Activated T-cell treated with anti-CD3 and anti-CD28 coated beads for 4 hours (primary cell): ENCODE measurements at places on chromosomes 2 and 18.

- DNase-seq = no peak
These were observed 124.4 kb downstream of the INHBB start for GRCh38 chr2:120470041-120470965.

DNA sequence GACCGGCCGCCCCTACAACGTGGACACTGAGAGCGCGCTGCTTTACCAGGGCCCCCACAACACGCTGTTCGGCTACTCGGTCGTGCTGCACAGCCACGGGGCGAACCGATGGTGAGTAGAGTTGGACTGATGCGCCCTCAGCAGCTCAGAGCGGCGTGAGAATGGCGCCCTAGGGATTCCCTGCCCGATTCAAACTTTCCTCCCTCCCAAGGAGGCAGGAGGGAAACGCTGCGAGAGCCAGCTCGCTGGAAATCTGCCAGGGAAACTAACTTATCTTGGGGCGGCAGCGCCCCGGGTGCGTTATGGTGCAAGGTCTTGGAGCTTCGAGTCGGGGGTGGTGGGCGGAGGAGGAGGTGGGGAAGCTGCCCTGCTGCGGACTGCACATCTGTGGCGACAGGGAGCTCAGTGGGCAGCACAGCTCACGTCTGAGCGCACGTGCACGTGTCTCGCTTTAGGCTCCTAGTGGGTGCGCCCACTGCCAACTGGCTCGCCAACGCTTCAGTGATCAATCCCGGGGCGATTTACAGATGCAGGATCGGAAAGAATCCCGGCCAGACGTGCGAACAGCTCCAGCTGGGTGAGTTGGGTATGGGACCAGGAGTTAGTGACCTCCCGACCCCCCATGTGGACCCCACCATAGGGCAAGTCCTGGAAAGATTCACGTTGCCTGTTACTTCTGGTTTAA, 697 bp downstream of the ITGA4 start:
- peak; percentile 29 for DNase-seq

- DNase-seq = no peak
These were observed 29.5 kb downstream of the INPP4A start for GRCh38 chr2:98473995-98474780.

GRCh38 chr2:158966312-158966711, 2.1 kb upstream of the TANC1 start:
- no peak for DNase-seq

DNA sequence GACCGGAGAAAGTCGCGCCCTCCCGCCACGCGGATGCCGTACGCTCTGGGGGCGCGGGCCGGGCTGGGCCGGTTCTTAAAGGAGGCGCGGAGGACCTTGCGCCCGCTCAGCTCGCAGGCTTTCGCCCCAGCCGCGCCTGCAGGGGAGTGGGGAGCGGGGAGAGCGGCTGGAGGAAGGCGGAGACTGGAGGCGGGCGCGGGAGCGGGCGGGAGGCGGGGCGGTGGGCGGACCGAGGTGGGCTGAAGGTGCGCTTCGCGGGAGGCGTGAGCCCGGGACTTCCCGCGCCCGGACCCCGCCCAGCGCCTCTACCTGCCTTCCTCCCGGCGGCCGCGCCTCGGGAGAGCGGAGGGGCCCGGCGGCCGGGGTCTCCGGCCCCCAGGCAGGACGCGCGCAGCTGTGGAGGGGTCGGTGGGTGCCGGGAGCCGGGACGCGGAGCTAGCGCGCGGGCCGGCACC, at the start of gene ADRA2B:
TSS of gene ADRA2B (minus strand) at position 148 of the 455 bp plus-strand sequence. CDS start 422 bp downstream, outside the sequence.
- DNase-seq = peak; percentile 81

DNA sequence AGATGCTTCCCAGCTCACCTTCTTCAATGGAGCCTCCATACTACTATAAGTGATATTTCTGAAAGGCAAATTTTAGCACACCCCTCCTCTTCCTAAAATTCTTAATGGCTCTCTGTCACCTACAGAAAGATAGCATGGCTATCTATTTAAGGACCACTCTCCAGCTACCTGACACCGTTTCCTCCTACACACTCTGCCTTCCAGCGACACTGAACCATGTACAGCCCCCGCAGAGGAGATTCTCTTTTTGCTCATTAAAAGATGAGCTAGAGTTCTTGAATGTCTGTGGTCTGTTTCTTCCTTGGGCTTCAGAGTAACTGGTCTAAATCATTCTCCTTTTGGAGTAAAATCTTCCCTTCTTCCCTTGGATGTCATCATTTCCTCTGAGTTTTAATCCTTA, 38.4 kb upstream of the GAREM1 start:
- no peak for DNase-seq

GRCh38 chr2:105803773-105804172, 59.1 kb downstream of the NCK2 start:
- no peak for DNase-seq

- peak; percentile 74 for DNase-seq
These were observed 8.9 kb downstream of the TEX44 start for GRCh38 chr2:231601356-231602229.

DNA sequence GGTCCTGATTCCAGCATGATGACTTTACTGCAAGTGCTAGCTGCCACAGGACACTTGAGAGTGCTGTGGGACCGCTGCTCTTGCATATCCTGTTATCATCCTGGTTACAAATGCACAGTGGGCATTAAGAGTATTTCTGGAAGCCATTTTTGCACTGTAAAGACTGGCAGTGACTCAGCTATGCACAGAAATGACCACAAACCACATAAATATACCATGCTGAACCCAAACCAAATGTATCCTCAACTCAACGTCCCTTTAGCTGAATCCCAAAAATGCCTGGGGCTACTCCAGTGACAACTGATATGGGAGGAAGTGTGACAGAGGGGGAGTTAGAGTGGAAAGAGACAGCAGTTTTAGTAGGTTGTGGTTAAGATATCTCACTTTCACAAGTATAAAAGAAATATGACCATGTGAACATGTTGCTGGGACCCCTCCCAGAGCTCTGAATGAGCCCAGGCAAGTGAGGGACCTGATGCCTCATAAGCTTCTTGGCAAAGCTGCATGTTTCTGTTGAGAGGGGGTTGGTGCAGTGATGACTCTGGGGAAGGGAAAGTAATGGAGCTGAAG, 37.3 kb downstream of the RHBDD1 start:
- no peak for DNase-seq

GRCh38 chr18:40004246-40004645, 1950.8 kb upstream of the PIK3C3 start:
- DNase-seq = no peak

DNA sequence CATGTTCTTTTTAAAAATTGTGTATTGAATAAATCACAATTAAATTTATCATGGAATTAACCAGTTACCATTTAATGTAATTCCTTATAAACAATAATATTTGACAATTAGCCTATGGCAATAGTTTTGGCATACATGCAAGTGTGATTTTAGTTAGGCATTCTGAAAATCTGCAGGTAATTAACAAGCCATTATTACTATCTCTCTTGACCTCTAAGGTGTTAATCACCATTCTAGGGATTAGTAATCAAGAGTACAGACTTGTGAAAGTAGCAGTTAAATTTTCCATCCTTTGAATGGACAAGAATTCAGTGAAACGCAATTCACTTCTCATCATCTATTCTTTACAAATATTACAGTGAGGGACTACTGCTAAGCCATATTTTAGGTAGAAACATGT, 127.7 kb upstream of the CHST9 start:
- DNase-seq = no peak

DNA sequence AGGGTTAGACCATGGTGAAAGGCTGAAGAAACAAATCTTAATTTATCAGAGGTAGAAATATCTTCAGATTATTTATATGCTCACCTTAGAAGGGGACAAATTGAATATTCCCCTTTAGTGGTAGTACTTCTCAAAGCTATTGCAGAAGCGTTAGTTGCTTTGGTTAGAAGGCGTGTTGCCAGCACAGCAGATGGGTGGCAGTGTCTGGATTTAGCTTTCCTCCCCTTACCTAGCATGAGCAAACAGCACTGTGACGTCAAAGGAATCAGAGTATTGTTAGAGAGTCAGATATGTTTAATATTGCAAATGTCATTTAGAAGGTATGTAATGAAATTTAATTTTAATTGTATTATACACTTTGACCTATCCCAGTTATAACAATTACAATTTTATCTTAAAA, 27.2 kb upstream of the GALR1 start:
- no peak for DNase-seq

DNA sequence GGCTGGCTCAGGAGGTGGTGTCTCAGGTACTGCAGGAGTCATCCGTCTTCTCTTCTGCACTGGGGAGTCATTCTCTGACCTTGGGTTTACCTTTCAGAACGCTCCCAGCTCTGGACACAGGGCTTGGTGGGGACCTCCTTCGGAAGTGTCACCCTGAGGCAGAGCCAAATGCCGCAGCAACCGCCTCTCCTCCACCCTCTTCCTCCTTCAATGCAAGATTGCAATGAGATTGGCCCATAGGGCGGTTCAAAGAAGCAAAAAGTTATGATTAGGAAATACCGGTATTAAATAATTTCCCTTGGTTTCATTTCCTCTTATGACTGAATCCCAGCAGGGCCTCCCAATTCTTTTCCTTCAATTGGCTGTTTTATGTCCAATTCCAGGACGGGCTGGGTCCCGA, 178.8 kb downstream of the ACKR3 start:
- DNase-seq = no peak

GRCh38 chr2:96318723-96319122, 6.4 kb upstream of the ITPRIPL1 start:
- DNase-seq = no peak

DNA sequence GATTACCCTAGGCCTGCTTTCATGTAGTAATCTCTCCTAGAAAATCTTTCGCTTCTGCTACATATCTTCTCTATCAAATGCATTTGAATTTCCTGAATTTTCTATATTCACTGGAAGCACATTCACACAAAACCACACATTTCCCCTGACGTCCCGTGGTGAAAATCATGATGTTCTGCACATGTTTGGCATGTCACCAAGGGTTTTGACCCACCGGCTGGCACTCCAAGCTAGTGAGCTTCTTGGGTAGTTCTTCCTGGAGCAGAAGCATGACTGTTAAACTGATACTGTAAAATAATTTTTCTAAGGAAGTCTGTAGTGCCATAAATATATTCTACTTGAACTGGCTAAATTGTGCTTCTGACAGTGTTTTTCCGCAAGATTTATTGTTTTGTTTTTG, 510.1 kb upstream of the SLC8A1 start:
- no peak for DNase-seq

DNA sequence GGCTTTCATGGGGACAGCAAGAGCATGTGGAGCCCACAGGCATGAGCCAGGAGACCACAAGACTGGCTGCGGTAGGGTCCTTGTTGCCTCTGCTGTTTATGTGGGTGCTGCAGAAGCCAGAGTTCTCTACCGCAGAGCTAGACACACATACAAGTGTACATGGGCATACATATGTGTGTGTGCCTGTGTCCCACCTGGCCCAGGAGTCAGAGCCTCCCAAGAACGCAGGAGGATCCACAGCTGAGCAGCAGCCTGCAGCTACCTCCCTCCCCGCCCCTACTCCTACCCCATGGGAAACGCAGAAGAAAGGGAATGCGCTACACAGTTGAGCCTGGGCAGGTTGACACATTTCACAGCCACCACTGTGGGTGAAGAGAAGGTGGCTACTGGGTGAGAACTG, 438.1 kb upstream of the SMIM21 start:
- no peak for DNase-seq

DNA sequence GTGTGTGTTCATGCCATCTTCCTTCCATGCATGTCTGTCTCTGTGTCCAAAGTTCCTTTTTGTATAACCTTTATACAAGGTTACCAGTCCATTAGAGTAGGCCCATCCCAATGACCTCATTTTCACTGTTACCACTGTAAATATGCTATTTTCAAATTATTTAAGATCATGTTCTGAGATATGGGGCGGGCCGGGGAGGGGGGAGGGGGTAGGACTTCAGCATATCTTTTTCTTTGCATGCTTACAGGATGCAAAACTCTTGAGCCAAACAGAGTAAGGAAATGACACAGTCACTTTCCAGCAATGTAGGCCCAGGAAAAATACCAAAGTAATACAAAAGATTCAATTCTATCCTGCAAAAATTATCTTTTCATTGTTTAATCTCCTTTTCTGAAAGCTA, 124.1 kb upstream of the HNRNPA3 start:
- DNase-seq = no peak

DNA sequence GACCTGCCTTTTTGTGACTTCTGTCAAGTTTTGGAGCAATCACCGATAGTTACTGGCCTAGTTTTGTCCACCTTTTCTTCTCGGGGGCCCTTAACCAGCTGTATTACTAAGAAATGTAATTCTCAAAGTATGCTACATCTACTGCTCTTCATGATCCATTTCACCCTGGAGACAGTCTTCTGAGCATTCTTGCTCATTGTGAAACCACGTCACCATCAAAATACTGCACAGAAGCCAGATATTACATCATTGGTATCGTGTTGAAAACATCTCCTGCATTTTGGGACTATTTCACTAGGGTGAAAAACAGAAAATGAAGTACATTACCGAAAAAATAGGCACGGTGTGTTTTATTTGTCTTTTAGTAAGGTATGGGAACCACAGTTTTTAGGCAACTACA, 11.7 kb downstream of the LYPD6B start:
- no peak for DNase-seq

DNA sequence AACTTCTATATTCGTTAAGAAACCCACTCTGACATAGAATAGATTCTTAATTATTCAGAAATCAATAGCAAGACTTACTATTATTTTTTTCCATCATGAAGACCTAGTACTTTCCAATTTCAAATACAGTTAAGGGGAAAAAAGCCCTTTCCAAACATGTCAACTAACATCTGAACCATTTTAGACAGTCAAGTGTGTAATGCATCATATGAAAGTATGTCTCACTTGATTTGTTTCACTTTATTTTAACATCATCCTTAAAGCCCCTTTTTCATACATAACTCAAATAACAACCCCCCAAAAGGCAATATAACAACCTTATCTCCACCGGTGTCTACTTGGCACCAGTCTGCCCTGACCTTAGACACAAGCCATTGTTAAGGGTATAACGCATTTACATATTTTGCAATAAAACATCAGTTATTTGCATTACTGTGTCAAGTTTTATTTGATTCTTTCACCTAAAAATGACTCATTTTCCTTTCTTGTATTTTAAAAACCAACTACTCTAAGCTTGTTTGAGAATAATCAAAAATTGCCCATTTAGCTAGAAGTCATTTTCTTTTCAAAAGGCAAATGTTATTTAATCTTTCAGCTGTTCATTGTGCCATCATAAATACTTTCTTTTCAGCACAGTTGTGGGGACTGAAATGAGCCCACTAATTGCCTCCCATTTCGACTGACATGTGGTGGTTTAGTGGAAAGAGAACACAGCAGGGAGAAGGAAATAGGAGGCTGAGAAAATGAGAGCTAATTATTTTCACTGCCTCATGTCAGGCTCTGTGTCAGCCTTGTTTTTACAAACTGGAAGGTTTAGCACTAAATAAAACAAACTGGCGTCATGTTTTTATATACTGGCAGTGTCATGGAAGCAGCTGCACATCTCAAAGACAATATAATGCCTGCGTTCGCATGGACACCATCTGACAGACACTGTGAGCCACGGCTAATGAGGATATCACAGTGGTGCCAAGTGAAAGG, 104.7 kb upstream of the CDCA7 start:
- DNase-seq = no peak

DNA sequence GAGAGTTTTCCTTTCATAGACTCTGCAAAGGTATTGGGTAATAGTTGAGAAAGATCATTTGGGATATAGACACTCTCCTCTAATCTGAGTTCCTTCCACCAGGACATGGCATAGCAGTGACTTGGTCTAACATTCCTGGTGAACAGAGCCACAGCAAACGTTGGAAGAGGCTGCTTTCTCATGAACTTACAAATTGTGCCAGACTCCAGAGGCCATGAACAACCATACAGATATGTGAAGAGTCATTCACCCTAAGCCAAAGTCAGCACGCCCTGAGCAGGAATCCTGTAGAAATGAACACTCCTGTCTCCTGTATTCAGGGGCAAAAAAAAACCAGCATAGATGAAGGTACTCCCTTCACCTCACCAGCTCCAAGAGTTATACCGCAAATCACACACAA, 152.8 kb downstream of the TMEM18 start:
- DNase-seq = no peak

- no peak for DNase-seq
These were observed 112.7 kb upstream of the BCL2L11 start for GRCh38 chr2:111007757-111008688.
